ENCODE measurements at places on chromosomes 4 and X.

DNA sequence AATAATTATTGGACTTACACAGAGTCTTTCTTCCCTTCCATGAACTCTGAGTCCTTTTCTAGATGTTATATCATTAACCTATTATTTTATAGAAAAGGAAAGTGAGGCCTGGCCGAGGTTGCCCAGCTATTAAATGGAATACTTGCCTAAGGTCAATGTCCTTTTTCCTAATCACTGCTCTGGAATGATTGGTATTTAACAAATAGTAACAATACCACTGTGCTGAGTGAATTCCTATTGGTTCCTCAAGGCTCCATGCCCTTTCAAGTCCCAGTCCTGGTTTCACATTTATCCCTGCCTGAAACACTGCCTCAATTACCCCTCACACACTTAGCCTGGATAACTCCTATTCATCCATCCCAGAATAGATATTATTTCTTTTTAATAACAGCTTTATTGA, 6.2 kb downstream of the TCEAL9 start:
- no peak for DNase-seq

GRCh38 chr4:77493829-77494551, 111.6 kb upstream of the CXCL13 start:
- no peak for DNase-seq

DNA sequence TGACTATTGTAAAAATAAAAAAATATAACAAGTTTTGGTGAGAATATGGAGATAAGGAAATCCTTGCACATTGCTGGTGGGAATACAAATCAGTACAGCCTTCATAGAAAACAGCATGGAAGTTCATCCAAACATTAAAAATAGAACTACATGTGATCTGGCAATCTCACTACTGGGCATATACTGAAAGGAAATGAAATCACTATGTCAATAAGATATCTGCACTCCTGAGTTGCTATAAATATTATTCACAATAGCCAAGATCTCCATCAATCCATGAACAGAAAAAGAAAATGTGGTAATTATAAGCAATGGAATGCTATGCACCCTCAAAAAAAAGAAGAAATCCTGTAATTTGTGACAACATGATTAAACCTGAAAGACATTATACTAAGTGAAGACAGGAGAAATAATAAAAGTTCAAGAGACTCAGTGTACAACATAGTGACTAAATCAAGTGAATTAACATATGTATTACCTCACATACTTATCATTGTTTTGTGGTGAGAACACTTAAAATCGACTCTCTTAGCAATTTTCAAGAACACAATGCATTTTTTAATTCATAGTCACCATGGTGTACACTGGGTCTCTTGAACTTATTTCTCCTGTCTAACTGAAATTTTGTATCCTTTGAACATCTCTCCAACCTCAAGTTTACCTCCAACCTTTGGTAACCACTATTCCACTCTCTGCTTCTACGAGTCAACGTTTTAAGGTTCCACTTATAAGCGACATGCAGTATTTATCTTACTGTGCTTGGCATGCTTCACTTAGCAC, 1703.7 kb upstream of the AGA start:
- DNase-seq = no peak

GRCh38 chr4:41815473-41815872, 66.9 kb upstream of the PHOX2B start:
- DNase-seq = no peak

DNA sequence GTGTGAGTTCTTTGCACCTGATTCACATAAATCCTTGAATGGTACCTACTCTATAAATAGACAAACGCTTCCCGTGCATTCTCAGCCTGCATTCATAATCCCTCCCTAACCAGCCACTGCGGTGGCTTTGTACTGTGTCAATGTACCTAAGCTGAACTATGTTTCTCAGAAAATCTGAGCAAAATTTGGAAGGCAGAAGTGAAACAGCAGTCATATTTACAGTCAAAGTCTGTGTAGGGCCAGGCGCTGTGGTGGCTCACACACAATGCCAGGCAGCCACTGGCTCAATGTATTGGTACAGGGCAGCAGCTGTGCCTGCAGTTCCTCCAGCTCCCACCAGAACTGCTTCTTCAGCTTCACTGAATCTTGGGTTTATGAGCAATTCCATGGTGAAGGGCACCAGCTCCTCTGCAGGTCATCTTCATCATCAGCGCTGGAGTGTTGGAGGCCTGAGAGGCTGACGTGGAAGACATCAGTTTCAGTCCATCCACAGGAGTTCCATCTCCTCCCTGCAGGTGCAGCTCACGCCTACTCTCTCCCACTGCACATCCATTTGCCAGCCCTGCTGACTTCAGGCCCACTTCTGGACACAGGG, 32.3 kb upstream of the IRF2 start:
- DNase-seq = no peak

GRCh38 chrX:142891046-142891445, 134.7 kb upstream of the SPANXN4 start:
- DNase-seq = no peak

- no peak for DNase-seq
These were observed 24.6 kb downstream of the TSC22D3 start for GRCh38 chrX:107750861-107751445.

GRCh38 chrX:13876652-13877051, 59.8 kb upstream of the GPM6B start:
- DNase-seq = no peak

DNA sequence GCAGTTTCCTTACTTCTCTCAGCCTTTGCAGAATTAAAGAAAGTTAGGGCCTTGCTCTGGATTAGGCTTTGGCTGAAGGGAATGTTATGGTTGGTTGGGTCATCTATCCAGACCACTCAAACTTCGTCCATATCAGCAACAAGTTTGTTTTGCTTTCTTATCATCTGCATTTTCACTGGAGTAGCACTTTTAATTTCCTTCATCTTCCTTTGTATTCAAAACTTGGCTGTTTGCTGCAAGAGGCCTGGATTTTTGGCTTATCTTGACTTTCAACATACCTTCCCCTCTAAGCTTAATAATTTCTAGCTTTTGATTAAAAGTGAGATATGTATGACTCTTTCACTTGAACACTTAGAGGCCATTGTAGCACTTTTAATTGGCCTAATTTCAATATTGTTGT, 126.7 kb upstream of the CENPE start:
- no peak for DNase-seq

DNA sequence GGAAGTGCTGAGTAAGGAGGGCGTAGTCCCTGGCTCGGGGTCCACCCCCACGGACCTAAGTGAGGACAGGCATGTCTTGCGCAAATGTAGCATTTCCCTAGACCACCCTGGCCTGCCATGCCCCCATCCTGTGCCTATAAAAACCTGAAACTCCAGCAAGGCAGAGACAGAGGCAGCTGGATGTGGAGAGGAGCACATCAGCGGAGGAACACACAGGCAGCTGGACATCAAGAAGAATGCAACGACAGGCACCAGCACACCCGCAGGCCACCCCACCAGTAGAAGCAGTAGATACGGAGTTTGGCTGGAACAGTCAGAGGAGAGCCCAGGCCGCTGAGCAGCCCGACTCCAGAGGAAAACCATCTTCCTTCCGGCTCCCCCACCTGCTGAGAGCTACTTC, 345.9 kb downstream of the FSTL5 start:
- no peak for DNase-seq

GRCh38 chrX:68651110-68651509, 3.6 kb downstream of the STARD8 start:
- DNase-seq = no peak

GRCh38 chr4:23166919-23167318, 474.2 kb downstream of the GBA3 start:
- no peak for DNase-seq

GRCh38 chr4:170610434-170610833, 520.7 kb upstream of the AADAT start:
- DNase-seq = no peak

- no peak for DNase-seq
These were observed 233.4 kb downstream of the CFAP299 start for GRCh38 chr4:80568891-80569290.

DNA sequence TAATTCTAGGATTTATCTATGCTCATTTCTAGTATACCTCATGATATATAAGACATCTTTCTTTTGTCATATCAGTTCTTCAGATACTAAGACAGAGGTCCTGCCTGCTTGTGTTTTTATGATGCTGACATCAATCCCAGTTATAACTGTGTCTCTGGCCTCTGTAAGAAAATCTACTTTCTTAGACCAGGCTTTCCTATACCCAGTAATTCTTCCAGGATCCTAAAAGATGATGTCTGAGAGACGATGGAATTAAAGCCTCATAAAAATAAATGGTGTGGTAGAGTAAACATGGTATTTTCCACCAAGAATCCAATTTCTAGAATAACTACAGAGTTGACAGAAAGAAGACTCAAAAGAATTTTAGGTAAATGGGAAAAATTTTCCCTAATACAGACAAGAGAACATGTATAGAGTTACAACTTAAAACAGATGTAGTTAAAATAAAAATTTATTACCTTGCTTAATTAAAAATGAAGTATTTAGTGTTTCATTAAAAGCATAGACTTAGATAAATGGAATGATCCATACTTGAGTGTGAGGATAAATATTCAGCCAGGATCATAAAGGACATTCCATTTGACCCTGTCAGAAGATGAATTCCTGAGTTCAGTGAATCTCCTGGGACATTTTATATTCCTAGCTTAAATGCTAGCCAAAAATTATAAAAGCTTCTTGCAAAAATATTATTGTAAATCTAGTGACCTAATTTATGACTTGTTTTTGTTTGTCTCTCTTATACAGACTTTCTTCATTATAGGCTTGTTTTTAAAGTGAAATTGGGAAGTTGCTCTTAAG, 137.4 kb downstream of the PDLIM5 start:
- DNase-seq = no peak

- DNase-seq = no peak
These were observed 230.3 kb downstream of the MAPK10 start for GRCh38 chr4:86129546-86129945.

- peak; percentile 65 for DNase-seq
These were observed 32.1 kb downstream of the HTT start for GRCh38 chr4:3106339-3107186.

GRCh38 chr4:52873191-52873590, 11.1 kb downstream of the RASL11B start:
- DNase-seq = no peak

DNA sequence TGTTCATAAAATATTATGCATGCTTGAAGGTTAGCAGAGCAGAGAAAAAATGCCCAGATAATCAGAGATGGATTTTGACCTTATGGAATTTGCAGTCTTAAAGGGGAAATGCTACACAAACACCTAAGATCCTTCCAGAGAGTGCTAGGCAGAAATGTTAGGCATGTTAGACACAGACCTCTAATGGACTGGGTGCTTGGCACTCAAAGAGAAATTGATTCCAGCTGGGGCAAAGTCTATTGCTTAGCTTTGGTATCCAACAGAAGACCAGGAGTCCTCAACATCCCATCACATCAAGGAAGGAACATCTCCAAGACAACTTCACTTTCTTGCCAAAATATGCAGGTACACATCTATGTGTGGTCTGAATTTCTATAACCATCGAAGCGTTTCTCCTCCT, 32.2 kb upstream of the PPARGC1A start:
- DNase-seq = no peak

DNA sequence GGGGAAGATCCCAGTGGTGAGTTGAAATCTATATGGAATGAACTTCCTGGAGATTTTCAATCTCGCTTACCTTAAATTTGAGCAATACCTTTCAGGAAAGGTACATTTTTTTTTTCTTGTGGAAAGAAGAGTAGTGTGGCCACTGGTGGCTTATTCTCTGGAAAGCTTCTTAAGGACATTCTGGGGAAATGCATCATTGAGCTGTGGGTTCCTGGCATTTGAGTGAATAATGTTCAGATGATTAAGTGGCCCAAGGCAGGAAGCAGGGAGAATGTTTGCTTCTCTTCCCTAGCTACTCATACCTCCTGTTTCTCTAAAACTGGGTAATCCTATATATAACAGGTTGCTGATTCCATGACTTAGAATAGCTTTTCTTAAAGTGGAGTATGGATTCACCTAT, 31.8 kb downstream of the STAG2 start:
- no peak for DNase-seq

DNA sequence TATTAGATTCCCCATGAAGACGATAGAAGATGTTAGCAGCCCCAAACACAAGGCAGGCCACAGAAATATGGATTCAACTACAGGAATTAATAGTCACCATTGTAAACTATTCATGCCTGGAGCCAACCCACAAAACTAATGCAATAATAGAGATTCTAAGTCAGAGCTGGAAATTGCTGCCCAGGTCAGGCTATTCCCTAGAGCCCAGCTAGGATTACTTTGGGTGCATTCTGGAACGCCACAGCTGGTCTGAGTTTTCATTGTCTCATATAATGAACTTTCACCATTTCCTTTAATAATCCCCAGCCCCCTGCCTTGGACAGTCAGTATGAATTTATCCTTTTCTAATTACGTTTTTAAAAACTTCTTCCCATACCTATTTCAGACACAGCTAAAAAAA, 252.6 kb downstream of the PAPSS1 start:
- DNase-seq = no peak

- DNase-seq = no peak
These were observed 34.4 kb downstream of the AGTR2 start for GRCh38 chrX:116204932-116205331.

- no peak for DNase-seq
These were observed 144.2 kb downstream of the MSN start for GRCh38 chrX:65811558-65812228.

DNA sequence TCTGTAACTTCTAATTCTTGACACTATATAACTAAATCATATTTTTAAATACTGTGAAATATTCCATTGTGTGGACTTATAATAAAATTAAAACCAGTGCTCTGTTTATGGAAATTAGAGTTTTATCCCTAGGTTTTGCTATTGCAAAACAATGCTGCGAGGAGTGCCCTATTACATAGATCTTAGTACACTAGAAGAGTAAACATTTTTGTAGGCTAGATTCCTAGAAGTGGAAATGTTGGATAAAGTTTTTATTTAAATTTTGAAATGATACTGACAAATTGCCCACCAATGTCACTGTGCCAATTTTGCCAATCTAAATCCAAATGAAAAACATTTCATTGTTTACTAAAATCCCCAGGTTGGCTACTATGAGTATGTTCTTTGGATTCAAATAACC, 99.7 kb downstream of the IL1RAPL2 start:
- DNase-seq = no peak

GRCh38 chrX:3160756-3161155, 119.5 kb downstream of the ARSF start:
- no peak for DNase-seq

DNA sequence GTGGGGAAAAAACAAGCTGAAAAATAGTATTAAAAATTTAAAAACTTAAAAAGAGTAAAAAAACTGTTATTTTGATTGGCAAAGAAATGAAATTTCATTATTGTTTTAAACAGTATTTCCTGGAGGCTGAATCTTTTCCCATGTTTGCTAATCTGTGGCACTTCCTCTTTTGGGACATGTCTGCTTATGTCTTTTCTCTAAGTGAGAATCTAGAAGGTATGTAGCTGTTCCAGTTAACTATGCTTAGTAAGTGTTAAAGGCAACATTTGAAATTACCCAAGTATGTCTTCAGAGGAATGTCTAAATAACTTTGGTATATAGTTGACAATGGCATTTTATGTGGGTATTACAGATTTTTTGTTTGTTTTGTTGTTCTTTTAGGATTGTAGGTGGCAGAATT, 81.6 kb upstream of the TBC1D9 start:
- DNase-seq = no peak

GRCh38 chr4:74156521-74156920, 1.4 kb upstream of the MTHFD2L start:
- no peak for DNase-seq

- DNase-seq = no peak
These were observed 49.6 kb downstream of the LNX1 start for GRCh38 chr4:53541577-53542206.
